Activated CD4-positive, alpha-beta T cell treated with anti-CD3 and anti-CD28 coated beads, Interleukin-2, amount 10 ng/mL, durations not matched to agents 7 days and 5 days (primary cell): ENCODE measurements at places on chromosomes 6 and 20.

DNA sequence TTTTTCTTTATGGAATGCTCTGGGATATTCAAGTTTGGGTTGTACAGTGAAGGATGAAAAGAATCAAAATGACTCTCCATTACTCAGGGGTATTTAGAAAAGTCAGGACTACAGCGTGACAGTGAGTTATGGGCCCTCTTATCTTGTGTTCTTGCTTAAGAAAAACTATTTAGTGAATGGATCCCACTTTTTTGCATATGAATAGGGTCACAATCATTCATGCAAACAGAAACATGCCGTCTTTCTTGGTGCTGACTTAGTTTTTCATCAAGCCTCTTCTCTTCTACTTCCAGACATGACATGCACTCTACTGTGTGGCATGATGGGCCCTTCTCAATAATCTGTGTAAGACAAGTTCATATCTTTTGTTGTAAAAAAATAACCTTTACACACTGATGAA lies 488.4 kb upstream of the MMS22L start:
- no peak overlapping the region for H3K4me3 ChIP-seq
- no peaks in the 10 kb centered on the region for H3K36me3 ChIP-seq
- no peak for DNase-seq
- no peak overlapping the region for H3K27ac ChIP-seq
- no peaks in the 10 kb centered on the region for H3K27me3 ChIP-seq

DNA sequence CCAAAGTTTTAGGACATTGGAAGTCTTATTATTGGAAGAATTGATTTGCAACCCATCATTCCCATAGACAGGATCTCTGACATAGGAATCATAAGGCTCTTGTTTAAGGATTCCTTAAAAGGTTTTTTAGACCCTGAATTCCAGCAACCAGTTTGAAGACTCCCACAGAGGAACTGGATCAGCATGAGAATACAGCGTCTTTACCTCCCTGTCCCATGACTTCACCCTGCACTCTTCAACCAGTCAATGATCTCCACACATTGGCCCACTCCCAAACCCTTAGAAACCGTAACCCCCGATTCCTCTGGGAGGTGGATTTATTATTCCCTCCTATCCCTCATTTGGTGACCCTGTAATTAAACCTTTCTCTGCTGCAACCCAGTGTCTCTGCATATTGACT lies 150.7 kb upstream of the PLCB4 start:
- no peak overlapping the region for H3K4me3 ChIP-seq
- H3K4me1 ChIP-seq = no peaks in the 10 kb centered on the region
- no peaks in the 10 kb centered on the region for H3K36me3 ChIP-seq
- no peak overlapping the region for H3K27ac ChIP-seq

- no peaks in the 10 kb centered on the region for H3K36me3 ChIP-seq
- no peak overlapping the region for H3K4me3 ChIP-seq
- H3K27ac ChIP-seq = no peak overlapping the region
These were observed 3.2 kb upstream of the TGM3 start for GRCh38 chr20:2292416-2293110.

DNA sequence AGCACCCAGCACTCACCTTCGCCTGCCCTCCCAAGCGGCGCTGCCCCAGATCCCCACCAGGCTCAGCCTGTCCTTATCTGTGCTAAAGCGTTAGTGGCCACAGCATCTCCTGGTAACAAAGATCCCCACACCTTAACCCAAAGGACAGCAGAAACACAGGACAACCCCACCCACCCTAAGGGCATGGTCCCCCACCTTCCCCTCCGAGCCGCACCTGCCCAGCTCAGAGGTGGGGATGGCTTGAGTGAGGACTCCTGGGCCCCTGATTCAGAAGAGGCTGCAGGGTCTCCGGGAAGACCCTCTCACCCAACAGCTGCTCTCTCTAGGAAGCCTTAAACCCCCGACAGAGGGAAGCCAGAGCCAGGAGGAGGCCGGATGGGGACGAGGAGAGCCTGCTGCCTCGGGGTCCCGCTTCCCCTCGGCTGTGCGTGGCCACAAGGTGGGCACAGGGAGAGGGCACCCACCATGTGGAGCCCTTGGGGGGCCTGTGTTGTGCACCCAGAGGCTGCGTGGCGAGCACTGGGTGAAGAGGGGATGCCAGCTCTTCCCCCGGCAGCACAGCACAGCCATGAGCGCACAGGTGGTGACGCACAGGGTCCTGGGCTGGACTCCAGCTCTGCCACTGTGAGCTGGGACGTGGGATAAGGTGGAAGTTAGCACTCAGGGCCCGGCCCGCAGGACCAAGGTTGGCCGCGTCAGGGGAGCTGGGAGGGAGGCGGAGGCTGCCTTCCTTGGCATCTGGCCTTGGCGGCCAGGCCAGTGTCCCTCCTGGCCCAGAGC lies 31.9 kb upstream of the MRGBP start:
- H3K27me3 ChIP-seq = no peaks in the 10 kb centered on the region
- H3K36me3 ChIP-seq = no peaks in the 10 kb centered on the region
- no peak overlapping the region for H3K27ac ChIP-seq
- no peak overlapping the region for H3K4me3 ChIP-seq
- H3K4me1 ChIP-seq = no peaks in the 10 kb centered on the region

DNA sequence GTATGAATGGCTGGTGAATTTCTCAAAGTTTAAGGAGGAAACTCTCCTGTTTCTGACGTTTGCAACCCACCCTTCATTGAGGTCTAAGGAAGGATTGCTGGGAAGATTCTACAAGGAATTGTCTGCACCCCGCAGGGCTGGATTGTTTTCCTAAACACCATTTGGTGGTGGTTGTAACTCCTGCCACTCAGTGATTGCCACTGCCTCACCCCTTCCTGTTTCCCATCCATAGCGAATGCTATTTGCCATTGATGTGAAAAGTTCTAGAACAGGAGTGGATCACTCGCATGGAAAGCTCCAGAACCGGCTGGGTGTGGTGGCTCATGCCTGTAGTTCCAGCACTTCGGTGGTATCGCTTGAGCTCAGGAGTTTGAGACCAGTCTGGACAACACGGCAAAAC lies 8.7 kb upstream of the DSP start:
- peaks cover 56% of the 10 kb centered on the region for H3K27me3 ChIP-seq
- H3K36me3 ChIP-seq = no peaks in the 10 kb centered on the region
- no peak overlapping the region for H3K27ac ChIP-seq

- peak; percentile 89 for DNase-seq
- H3K27me3 ChIP-seq = no peaks in the 10 kb centered on the region
- no peaks in the 10 kb centered on the region for H3K36me3 ChIP-seq
- H3K4me1 ChIP-seq = peaks cover 48% of the 10 kb centered on the region
These were observed 22.7 kb downstream of the HLA-A start for GRCh38 chr6:29964887-29965562.

- H3K27me3 ChIP-seq = peaks cover 3% of the 10 kb centered on the region
- peak; percentile 70 for DNase-seq
- H3K36me3 ChIP-seq = no peaks in the 10 kb centered on the region
- H3K27ac ChIP-seq = no peak overlapping the region
- H3K4me1 ChIP-seq = peaks cover 3% of the 10 kb centered on the region
These were observed 19.0 kb downstream of the PXDC1 start for GRCh38 chr6:3732345-3733141.
